ENCODE measurements at places on chromosomes 16 and 17.

DNA sequence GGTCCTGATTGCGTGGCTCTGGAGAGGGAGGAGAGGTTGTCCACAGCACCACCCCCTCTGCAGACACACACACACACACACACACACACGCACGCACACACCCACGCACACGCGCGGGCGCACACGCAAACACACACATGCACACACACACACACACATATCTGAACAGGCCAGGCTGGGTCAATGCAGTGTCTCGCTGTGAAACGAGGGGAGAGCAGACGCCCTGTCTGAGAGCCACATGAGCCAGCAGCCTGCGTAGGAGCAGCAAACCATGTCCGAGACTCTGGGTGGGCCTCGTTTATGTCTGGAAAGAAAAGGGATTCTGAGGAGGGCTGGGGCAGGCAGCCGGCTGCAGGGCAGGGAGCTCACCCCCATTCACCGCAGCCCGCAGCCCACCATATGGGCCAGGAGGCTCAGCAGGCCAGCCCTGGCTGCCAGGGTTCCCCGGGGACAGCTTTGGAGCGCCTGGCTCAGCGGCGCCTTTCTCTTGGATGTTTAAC is 93.3 kb upstream of the TNRC6C start:
- no peak for DNase-seq

- no peak for DNase-seq
Observed at GRCh38 chr16:79691007-79691406, 90.5 kb upstream of the MAF start.

- no peak for DNase-seq
Observed at GRCh38 chr16:27111486-27111885, 44.8 kb downstream of the C16orf82 start.

GRCh38 chr17:73151916-73152632 is 12.7 kb upstream of the SSTR2 start:
- DNase-seq, result no peak

DNA sequence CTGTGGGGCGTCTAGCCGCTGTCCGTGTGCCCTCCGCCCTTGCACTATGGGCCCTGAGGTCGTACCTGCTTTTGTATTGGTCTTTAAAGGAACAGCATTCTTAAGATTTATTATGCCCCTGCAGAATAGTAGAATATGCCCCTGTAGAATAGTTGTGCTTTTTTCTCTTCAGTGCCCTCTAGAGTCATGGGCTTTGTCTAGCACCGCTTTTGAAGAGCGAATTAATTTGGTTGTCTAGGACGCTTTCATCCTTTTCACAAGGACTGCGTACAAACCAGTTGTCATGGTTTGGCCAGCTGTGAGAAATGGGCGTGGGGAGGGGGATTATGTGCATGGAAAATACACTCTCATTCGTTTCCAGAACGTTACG is 621 bp downstream of the CEP95 start:
- DNase-seq, result no peak

GRCh38 chr17:79991924-79992648 is 43.6 kb downstream of the TBC1D16 start:
- no peak for DNase-seq

DNA sequence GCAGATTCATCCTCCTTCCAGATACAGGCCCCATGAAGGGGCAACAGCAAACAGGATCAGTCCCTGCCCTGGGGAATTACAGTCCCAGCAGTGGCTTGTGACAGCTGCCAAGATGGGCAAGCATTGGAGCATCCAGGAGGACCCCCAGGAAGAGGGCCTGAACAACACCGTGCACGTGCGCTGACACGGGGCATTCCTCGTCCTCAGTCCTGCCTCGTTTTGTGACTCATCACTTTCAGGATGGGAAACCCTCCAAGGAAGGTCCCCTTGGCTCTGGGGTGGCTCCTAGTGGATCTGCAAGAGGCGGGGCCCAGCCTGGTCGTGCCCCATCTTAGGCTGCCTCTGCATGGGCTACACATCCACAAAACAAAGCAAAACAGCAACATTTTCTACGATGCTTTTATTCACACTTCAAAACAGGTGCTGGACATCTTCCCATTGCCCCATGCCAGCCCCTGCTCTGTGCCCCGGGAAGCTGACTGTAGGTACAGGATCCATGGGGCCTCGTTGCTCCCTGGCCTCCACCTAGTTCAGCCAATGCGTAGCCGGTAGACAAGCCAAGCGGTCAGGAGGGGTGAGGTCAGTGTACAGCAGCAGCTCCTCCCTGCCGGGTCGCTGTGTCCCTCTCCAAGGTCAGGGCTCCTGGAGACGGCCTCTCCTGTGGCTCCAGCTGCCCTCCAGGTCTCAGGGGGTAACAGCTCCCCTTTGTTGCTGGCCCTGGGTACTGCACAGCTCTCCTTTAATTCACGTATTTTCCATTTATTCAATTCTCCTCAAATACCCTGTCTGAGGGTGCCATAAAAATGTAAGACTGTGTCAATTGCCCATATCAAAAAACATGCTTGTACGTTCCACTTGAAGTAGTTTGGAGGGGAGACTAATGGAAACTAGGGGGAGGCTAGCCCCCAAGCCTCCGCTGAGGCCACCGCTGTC is 32.2 kb downstream of the ACTG1 start:
- no peak for DNase-seq

DNA sequence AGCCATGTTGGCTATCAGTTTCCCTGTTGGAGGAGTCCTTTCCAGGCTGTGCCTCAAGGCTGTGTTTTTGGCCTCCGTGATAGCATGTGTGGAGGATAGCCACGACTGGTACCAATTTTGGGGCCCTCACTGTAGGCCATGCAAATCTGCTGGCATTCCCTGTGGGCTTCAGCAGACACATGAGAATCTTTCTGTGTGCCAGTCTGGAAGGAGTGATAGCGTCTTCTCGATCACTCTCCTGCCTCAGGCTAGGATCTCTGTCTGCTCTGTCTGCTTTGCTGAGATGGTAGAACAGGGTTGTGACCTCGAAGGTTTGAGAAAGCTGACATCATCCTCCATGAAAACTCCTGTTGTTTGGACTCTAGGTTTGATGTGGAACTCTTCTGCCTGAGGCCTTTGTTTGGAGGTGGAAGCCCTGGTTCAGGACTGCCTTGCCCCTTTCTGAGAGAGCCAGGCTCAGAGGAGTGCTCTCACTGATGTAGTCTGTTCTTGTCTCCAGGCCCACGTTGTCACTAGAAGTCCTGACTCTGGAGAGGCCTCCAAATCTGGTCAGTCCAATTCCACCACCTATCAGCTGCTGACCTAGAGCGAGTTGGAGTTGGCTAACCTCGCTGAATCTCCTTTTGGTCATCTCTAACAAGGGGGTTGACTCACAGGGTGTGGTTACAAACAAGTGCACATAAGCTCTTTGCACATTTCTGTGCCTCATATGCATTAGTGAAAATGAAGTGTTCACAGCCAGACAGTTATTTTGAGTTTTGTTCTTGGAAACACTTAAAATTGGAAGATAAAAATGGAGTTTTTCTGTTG is 12.1 kb upstream of the EDC4 start:
- DNase-seq, result no peak

- no peak for DNase-seq
Observed at GRCh38 chr17:42880776-42881310, 19.8 kb upstream of the G6PC1 start.

DNA sequence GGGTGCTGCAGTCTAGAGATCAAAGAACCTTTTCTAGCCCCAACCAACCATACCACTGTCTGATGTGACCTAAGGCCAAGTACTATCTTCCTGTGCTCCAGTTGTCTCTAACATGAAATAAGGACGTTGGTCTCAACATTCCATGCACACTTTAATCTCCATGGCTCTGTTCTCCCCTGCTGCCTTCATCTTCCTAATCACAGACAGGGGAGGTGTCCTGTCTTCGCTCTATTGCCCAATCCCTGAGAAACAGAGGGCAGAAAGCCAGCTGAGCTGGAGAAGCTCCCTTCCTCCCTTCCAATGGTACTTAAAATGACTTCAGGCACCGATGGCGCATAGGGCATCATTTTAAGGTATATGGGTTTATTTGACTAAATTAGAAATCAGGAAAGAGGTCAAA is 148.9 kb upstream of the GNAO1 start:
- no peak for DNase-seq

DNA sequence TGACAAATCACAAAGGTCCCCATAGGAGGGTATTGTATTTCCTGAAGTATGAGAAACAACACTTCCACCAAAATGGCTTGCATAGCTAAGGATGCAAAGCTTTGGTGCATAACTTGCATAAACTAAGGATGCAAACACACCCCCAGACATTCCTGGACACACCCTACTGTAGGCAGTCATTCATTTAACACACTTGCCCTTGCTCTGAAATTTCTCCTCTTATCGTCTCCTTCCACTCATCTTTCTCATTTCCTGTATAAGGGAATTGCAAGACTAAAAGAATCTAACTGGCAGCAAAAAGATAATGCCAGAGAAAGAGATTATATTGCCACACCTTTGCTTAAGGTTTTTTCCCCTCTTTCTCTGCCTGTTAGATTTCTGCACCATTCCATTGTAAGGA is 28.3 kb downstream of the CHD9 start:
- DNase-seq, result no peak

- no peak for DNase-seq
Observed at GRCh38 chr16:28053461-28053860, 10.1 kb downstream of the GSG1L start.

- DNase-seq, result peak; percentile 59
Observed at GRCh38 chr16:87635541-87636049, 33.3 kb downstream of the JPH3 start.

DNA sequence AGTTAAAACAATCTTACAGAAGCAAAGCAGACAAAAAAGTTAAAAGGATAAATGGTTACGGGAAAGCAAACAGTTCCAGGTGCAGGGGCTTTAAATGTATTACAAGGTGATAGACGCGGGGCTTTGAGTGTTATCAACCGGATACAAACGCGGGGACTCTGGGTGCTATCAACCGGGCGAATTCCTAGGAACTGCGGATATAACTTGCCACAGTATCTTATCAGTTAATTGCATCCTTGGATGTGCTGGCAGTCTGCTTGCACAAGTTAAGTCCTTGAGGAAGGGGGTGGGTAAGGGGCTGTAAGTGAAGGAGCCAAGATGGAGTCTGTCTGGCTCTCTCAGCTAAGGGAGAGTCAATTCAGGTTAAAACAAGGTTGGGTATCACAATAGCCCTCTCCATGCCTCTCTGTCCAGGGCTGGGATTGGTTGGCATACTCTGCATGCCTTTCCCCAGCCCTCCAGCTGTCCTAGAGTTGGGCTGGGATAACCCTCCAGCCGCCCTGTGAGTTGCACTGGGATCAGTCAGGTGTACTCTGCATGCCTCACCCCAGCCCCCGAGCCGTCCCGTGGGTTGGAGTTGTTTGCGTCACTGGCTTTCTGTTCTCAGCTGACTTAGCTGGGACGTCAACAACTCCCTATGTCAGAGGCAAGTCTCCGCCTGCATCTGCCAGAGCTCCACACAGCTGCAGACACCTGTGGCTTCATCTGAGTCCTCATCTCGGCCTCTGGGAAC is 40.9 kb downstream of the TMEM235 start:
- peak; percentile 55 for DNase-seq

DNA sequence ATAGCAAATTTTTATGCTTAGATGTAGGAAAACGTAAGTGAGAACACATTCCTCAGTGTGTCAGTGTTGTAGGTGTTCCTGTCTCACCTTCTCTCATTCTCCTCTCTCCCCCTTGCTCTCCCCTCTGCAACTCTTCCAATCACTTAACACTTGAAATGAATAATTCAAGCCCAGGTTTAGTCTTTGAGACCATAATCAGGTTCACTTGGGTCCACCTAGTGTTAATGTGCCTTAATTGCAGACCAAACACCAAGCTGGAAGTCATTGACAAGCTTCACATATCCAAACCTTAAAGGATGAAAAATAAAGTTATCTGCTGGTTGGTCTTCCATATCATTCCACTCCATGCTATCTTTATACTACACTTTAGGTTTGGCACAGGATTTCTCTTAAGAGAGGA is 37.0 kb downstream of the STXBP4 start:
- DNase-seq, result no peak

DNA sequence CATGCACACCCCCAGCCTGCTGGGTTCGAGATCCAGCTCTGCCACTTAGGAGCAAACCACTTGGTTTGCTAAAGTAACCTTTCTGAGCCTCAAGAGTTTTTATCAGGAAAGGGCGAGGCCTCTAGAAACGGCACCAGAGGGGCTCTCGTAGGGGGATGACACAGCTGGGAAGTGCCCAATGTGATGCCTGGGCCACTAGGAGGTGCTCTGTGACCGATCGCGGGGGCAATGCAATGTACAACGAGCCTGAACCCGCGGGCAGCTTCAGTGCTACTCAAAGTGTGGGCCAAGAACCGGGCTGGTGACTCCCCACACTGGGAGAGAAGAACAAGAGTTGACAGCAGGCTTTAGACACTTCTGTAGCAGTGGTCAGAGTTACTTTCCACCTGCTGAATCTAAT is 9.4 kb downstream of the C16orf89 start:
- no peak for DNase-seq

GRCh38 chr17:40347319-40348135 is 17.0 kb downstream of the GJD3 start:
- no peak for DNase-seq

DNA sequence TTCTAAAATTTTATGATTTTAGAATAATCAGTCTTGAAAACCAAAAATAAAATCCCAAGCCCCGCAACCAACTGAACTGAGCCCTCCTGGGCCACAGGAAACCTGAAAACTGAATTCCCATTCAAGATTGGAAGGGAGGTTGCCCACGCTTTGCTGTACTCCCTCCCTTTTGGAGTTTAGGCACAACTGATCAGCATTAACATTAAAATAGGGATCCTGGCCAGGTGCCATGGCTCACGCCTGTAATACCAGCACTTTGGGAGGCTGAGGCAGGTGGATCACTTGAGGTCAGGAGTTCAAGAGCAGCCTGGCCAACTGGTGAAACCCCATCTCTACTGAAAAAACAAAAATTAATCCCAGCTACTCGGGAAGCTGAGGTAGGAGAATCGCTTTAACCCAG is 52.7 kb upstream of the NETO2 start:
- no peak for DNase-seq

DNA sequence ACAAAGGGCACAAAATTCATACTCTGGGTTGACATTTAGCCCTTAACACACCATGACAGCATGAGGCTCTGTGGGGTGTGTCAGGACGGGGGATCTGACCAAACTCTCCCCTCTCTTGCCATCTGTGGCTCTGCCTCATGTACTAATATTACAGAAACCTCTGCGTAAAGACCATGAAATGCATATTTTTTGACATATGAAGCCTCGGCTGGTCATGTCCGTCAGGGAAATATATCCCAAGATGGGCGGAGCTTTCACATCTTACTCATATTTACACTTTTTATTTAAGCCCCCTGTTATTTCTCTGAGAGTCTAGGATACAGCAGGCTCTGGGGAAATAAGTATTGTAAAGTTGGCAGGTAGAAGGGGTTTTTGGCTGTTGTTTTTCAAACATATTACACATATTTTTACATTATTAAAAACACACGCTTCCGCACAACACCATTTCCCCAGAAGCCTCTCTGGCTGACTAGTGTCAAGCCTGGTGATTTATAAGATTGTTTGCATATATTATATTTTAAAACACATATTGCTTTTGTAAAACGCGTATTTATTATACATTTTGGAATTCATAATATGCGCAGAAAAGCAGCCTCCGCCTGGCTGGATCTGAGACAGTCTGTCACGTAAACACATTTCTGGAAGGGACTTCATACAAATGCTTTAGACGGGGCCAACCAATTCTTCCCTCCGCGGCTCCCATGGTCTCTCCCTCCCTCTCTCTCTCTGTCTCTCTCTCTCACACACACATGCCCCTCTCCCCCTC is 237.7 kb upstream of the ZFHX3 start:
- no peak for DNase-seq

- DNase-seq, result peak; percentile 61
Observed at GRCh38 chr17:38322156-38322779, 21.5 kb downstream of the GPR179 start.
